Neural crest cell (in vitro differentiated cells): ENCODE measurements at places on chromosomes 1 and 21.

- no peak for DNase-seq
Measured at GRCh38 chr1:207826557-207827487, 75.0 kb downstream of the CD46 start.

DNA sequence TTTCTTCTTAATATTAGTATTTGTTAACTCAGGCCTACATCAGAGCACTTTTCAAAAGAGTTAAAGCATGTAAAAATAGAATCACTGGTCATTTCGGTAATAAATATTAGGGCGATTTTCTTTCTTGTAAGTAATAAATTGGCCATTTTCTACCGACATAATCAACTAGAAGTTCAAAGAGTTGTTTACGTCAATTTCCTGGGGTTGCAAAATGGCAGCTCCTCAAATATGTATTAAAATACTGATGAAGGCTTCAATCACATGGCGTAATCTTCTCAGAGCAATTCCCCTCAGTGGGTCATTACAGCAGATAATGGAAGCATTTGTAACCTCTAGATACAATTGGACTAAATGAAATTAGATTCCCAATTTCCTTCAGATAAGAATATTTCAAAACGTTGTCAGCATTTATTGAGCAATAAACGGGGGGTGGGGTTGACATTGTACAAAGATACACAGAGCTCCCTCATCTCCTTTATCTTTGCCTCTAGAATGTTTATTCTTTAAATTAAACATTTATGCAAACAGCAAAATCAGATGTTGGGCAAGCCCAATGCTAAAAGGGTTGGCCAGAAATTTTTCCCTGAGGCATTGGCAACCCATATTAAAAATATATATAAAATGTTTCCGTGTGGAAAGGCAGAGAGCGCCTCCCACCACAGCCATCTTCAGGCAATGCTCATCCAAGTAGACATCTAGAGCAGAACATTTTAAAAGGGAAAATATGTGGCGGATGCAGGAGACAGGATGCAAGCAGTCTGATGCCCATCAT is 240.6 kb downstream of the NCAM2 start:
- no peak for DNase-seq

- no peak for DNase-seq
Measured at GRCh38 chr1:97082160-97082848, 360.7 kb downstream of the PTBP2 start.

GRCh38 chr1:15700508-15700907 is 16.4 kb downstream of the PLEKHM2 start:
- DNase-seq = no peak

- no peak for DNase-seq
Measured at GRCh38 chr1:205449750-205450443, 5.9 kb downstream of the BLACAT1 start.

DNA sequence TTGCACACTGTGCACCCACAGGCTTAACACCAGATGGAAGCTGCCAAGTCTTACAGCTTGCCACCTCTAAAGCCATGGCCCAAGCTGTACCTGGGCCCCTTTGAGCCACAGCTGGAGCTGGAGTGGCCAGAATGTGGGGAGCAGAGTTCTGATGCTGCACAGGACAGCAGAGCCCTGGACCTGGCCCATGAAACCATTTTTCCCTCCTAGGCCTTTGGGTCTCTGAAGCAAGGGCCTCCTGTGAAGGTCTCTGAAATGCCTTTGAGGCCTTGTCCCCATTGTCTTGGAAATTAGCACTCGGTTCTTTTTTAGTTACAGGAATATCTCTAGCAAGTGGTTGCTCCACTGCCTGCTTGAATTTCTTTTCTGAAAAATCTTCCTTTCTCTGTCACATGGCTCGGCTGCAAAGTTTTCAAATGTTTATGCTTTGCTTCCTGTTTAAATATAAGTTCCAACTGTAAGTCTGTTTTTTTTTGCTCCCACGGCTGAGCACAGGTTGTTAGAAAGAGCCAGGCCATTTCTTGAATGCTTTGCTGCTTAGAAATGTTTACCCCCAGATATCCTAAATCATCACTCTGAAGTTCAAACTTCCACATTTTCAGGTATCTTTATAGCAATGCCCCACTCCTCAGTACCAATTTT is 156.8 kb upstream of the GORAB start:
- no peak for DNase-seq

- DNase-seq = no peak
Measured at GRCh38 chr1:59701376-59701775, 113.4 kb upstream of the HOOK1 start.

DNA sequence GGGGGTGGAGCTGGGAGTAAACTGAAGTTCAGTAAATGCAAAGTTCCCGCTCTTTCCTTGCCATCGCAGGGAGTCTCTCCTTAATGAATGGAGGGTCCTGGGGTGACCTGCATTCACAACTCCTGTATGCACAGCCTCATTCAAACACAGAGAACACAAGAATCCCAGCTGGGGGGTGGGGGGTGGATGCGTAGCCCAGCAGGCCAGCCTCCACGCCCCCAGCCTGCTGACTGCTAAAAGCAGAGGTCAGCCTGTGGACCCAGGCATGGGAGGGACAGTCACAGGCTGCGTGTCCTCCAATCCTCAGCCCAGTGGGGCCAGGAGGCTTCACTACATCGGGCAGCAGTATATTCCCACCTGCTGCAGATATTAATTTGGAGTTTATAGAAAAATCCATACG is 263.1 kb downstream of the GRIK3 start:
- no peak for DNase-seq

- no peak for DNase-seq
Measured at GRCh38 chr1:221840511-221841243, 98.8 kb upstream of the DUSP10 start.

DNA sequence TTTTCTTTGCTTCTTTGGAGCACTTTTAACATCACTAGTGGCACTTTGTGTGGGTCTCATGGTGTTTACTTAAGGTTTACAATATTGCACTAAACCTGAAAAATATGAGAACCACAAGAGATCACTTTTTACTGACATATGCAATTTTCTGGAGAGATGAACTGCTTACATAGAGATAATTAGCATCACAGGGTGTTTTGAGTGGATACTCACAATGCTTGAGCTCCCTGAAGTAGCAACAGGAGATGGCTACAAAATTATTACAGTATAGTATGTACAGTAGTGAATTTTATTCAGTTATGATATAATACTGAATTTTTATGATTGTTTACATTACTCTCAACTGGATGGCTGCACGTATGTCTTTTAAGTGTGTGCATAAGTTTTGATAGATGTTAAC is 22.6 kb downstream of the RPRD2 start:
- DNase-seq = no peak

GRCh38 chr1:189669846-189670245 is 807.8 kb downstream of the BRINP3 start:
- DNase-seq = no peak

DNA sequence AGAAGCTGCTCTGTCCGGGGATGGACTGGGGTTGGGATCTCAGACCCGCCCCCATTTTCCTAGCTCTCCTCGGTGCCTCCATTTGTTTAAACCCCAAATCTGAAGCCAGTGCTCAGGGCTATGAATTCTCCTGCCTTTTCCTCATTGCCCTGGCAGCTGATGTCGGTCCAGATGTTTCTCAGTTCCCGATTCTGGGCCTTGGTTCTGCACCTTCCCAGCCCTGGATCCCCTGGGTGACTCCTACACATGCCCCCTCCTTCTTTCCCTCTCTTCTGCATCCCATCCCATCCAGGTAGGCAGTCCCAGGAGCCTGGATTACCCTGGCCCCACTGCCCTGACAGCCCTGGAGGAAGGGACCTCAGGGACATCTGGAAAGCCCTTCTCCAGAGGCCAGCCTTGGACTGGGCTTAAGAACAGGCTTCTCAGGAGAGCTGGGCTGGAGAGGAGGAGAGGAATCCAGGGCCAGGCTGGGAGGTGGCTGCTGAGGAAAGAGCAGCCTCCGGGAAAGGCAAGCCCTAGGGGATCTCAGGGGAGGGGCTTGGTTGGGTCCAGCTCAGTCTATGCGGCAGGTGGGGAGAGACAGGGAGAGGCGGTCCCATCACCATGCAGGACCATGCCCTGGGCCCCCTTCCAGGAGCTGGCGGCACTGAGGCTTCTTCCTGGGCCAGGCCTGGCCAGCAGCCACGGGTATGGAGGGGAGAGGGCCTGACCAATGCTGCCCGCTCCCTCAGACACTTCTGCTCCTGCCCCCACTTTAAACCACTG is 6.8 kb upstream of the EPS8L3 start:
- no peak for DNase-seq
